ENCODE measurements at places on chromosomes 5 and 9.

GRCh38 chr9:17930071-17930470 is 351.2 kb downstream of the SH3GL2 start:
- no peak for DNase-seq

- DNase-seq, result no peak
These were observed 1.5 kb upstream of the TESK1 start for GRCh38 chr9:35603506-35603985.

- no peak for DNase-seq
These were observed 9.1 kb downstream of the ZNF300 start for GRCh38 chr5:150895431-150896428.

- DNase-seq, result no peak
These were observed 2052.0 kb upstream of the C9orf72 start for GRCh38 chr9:29625292-29625731.

GRCh38 chr9:133948561-133949485 is 43.3 kb downstream of the VAV2 start:
- DNase-seq, result no peak

DNA sequence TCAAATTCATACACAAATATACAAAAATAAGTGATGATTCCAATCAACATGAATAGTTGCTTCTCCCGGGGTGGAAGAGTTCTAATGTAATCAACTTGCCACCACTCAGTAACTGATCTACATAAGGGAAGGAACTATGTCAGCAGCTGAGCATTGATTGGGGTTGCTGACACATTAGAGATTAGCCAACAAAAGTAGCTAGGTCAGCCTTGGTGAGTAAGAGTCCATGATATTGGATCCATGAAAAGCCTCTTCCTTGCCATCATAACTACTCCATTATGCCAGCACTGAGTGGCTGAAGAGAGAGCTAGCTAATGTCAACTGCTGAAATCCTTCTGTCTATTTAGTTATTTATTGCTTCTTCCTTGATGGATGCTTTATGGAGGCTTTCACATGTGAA is 309.8 kb downstream of the NFIB start:
- DNase-seq, result no peak

- DNase-seq, result no peak
These were observed 55.1 kb upstream of the NRARP start for GRCh38 chr9:137357166-137357565.

DNA sequence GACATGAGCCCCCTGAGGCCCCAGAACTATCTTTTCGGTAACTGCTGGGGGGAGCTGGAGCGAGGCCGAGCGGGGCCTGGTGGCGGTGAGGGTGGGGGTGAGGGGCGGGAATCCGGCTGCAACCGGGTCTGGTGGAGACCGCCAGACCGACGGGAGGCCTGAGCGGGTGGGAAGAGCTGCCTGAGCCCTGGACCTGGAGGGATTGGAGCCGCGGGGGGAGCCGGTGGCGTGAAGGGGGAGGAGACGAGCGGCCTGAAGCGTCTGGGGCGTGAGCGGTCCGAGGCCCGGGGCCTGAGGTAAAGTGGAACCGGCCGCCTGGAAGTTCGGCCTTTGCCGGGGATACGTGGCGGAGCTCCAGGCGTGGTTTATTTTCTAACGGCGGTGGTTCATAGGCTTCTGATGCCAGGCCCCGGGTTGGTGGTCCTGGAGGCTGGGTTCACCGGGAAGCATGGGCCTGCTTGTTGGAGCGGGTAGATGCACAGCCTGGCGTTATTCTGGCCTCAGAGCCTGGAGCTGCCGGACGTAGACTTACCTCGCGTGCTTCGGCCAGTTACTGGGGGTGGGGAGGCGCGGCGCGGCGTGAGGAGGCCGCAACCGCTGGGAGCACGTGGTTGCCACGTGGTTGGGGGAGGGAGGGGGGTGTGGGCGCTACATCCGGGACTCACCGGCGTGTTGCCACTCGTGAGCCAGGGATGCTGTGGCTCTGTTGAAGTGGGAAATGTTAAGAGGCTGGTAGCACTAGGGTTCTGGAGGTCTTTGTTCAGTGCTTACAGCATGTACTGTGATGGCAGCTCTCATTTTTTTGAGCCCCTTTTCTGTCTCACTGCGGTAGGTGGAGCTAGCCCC is 544 bp downstream of the NPM1 start:
- DNase-seq, result peak; percentile 84

- DNase-seq, result no peak
These were observed 412.7 kb downstream of the CDH10 start for GRCh38 chr5:24232041-24232440.

GRCh38 chr9:98767196-98767595 is 29.2 kb downstream of the ANKS6 start:
- no peak for DNase-seq

DNA sequence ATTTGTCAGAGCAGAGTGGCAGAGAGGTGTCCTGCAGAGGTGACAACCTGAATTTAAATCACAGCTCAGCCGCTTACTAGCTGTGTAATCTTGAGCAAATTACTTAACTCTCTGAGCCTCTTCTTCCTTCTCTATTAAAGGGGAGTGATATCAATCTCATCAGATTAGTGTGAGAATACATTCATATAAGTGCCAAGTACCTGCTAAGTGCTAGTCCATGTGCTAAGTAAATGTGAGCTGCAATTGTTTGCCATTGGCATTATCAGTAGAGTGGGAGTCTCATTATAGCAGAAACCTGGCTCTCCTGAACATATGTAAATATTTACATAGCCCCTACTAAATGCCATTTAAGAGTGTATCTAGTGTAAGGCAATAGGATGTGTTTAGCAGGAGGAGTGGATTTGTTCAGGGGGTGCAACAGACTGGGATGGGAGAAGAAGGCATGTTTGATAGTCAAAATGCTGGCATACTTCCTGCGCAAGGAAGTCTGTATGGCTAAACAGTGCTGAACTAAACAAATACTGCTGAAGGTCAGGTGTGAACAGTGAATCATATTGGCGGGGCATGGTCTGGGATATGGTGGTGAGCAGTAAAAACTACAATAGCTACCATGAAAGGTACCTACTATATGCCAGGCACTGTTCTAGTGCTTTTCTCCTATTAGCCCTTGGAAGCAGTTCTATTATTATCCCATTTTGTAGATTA is 74.5 kb downstream of the F2RL2 start:
- DNase-seq, result no peak

DNA sequence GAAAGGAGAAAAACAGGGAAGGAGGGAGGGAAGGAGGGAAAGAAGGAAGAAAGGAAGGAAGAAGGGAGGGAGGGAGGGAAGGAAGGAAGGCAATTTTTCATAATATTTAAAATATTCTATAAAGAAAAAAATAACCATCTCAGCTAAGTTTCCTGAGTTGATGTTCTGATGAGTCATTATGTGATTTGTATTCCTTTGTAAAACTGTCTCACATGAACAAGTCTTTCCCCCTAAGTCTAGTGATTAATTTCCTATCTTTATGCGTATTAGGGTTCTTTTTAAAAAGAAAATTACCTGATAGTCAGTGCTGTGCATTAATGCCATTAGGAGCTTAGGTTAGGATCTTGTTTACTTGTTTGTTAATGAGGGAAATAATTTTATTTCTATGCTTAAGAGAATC is 94.1 kb downstream of the RASEF start:
- no peak for DNase-seq

GRCh38 chr5:150070821-150071220 is 15.5 kb downstream of the CSF1R start:
- no peak for DNase-seq

- DNase-seq, result no peak
These were observed 90.3 kb upstream of the PAM start for GRCh38 chr5:102664616-102665335.

GRCh38 chr5:112533362-112533761 is 114.3 kb upstream of the EPB41L4A start:
- no peak for DNase-seq

- peak; percentile 29 for DNase-seq
These were observed 97.1 kb downstream of the ENTREP1 start for GRCh38 chr9:69421908-69422801.

GRCh38 chr5:72467461-72467860 is 39.7 kb downstream of the ZNF366 start:
- no peak for DNase-seq

GRCh38 chr5:37896159-37896558 is 56.3 kb upstream of the GDNF start:
- DNase-seq, result no peak

- DNase-seq, result no peak
These were observed 471.2 kb downstream of the TAF11L14 start for GRCh38 chr5:18105449-18105848.

- peak; percentile 19 for DNase-seq
These were observed 3.3 kb upstream of the LSM11 start for GRCh38 chr5:157740229-157740610.

- peak; percentile 74 for DNase-seq
These were observed 13.1 kb downstream of the GPRIN1 start for GRCh38 chr5:176596689-176597416.

DNA sequence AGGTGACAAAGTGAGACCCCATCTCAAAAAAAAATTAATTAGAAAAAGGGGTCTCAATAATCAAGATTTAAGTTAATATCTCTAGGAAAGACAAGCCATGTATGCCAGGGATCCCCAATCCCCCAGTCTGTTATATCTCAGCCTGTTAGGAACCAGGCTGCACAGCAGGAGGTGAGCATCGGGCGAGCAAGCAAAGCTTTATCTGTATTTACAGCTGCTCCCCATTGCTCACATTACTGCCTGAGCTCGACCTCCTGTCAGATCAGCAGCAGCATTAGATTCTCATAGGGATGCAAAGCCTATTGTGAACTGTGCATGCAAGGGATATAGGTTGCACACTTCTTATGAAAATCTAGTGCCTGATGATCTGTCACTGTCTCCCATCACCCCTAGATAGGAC is 116.8 kb downstream of the TARS1 start:
- DNase-seq, result no peak

GRCh38 chr5:171291371-171291770 is 17.7 kb upstream of the TLX3 start:
- no peak for DNase-seq

DNA sequence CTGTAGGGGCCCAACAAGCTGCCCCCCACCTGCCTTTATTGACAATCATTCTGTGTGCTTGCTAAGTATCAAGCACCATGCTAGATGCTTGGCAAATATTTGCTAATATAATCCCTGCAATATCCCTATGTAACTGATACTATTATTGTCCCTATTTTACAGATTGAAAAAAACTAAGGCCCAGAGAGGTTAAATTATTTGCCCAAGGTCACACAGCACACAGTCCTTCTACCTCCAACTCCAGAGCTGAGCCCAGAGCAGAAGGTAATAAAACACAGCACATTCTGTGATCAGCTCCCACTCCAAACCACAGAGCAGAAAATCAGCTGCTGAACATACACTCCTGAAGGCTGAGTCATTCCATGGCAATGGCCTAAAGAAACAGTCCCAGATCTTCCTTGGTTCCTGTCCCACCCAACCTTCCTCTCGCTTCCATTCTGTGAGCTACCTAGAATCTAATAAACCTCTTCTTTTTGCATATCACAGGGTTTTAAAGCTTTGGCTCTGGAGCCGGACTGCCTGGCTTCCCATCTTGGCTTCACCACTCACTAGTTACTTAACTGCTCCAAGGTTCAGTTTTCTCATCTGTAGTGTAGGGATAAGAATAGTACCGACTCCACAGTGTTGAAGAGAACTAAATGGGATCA is 66.7 kb upstream of the ADRA1B start:
- DNase-seq, result no peak

DNA sequence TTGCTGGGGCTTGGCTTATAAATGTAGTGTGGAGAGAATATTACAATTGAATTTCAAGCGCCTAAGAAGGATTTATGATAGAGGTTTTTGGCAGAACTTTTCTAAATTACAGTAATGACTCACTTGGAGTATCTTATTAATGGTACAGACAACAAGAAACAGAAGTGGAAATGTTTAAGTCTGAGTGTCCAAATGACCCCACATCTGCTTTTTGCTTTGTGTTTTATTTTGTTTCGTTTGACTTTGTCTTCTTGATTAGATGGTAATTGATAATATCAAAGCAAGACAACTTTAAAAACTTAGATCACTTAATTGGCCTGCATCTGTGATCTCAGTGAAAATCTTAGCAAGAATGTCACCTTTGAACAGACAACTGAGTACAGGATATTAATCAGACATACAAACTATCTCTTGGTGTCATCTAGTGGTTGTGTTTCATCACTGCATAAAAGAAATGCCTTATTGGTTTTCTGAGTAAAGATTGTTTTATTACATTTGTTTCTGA is 577.4 kb downstream of the ISL1 start:
- no peak for DNase-seq

DNA sequence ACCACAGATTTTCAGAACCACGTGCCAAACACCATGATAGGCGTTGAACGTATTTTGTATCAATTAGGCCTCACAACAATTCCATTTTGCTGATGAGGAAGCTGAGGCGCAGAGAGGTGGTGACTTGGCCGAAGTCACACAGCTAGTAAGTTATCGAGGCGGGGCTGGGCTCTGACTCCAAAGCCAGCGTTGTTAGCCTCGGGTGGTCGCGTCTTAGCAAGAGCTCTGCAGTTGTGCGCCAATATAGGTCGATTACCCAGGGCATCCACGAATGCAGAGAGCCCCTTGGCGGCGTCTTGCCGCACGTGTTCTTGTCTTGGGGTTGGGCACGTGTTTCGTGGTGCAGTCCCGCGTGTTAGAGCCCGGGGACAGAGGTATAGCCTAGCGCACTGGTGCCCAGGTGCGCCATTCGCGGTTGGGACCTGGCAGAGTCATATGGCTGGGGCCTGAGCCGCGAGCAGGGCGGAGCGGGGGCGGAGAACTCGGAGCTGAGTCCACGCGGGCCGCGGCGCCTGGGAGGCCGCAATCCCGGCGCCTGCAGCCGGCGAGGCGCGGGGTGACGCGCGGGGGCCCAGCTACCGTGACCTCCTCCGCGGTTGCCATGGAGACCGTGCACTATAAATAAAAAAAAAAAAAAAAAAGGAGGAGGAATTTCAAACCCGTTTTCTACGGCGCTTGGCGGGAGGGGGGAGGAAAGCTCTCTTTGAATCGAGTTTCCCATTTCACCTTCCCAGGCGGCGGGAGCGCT is 62.3 kb downstream of the CXXC5 start:
- peak; percentile 85 for DNase-seq

DNA sequence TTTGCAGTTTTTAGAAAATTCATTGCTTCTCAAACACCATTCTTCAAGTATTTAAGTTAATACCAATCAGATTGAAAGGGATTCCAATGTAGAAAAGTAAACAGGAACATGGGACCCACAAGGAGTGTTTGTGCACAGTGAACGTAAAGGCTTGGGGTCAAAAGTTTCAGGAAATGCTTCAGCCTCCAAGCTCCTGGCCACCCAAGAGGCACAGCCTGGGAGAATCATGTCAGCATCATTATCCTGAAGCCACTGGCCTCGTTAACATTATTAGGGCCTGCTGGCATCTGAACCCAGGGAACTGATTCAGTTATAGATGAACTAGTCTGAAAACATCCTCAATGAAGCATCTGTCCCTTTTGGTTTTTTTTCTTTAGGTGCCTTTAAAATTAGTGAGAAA is 122.9 kb downstream of the NXNL2 start:
- no peak for DNase-seq

DNA sequence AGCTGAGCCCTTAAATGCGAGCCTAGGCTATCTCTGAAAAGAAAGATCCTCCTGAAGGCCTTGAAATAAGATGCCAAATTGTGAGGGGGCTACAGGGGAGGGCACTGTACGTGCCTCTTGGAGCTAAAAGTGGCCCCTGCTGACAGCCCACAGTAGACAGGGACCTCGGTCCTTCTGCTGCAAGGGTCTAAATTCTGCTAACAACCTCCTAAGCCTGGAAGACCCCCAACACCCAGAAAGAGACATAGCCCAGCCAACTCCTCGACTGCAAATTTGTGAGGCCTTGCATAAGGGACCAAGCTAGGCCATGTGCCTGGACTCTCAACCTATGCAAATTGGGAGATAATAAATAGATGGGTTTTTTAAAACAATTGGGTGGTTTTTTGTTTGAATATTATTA is 54.7 kb downstream of the UBE2QL1 start:
- no peak for DNase-seq
